ENCODE measurements at places on chromosomes 11 and 22. TPM values are rescaled to one million over a fixed set of nuclear protein-coding genes. Genes with fewer than 3 reads are reported as not detected.

The MB gene
- 0.06 TPM for polyA plus RNA-seq

The POLR3H gene
- polyA plus RNA-seq = 52.5 TPM

The CCDC86 gene
- 12.5 TPM for polyA plus RNA-seq

The GRM5 gene
- polyA plus RNA-seq = not detected

The MS4A6A gene
- not detected for polyA plus RNA-seq

The SYNGR1 gene
- 44.4 TPM for polyA plus RNA-seq

The GGTLC3 gene
- not detected for polyA plus RNA-seq

The ASPHD2 gene
- 2.5 TPM for polyA plus RNA-seq

The SUSD2 gene
- polyA plus RNA-seq = 2.6 TPM

The GTSE1 gene
- polyA plus RNA-seq = 12.2 TPM

The TCN2 gene
- 15.8 TPM for polyA plus RNA-seq

The RTN4R gene
- polyA plus RNA-seq = 0.40 TPM

The POU2AF2 gene
- not detected for polyA plus RNA-seq

The MOV10L1 gene
- polyA plus RNA-seq = 5.8 TPM

The SSTR3 gene
- not detected for polyA plus RNA-seq

The MAPK8IP2 gene
- 0.17 TPM for polyA plus RNA-seq

The PAMR1 gene
- polyA plus RNA-seq = 131 TPM

The CRYBB3 gene
- not detected for polyA plus RNA-seq

The NLRP14 gene
- polyA plus RNA-seq = 0.04 TPM

The SHANK2 gene
- polyA plus RNA-seq = 0.37 TPM

The LDHAL6A gene
- not detected for polyA plus RNA-seq

The TRIM64C gene
- polyA plus RNA-seq = not detected

The OR8A1 gene
- polyA plus RNA-seq = not detected
